ENCODE measurements at places on chromosomes 16 and 17.

DNA sequence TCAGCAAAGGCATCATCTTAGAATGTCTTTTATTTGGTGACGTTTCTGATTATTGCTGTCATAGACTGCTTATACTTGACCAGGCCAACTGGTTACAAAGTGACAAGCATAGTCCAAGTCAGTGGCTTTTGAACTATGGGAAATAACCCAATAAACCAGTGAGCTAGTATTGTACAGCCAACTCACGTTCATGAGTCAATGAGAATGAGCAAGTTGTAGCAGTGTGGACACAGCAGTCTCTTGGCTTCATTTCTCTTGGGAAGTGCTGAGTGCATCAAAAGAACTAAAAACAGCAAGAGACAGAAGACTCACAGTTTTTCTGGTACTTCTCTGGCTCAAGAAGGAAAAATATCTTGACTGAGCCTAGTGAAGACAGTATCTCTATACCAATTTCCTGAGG is 36.9 kb upstream of the CRISPLD2 start:
- no peak for DNase-seq

DNA sequence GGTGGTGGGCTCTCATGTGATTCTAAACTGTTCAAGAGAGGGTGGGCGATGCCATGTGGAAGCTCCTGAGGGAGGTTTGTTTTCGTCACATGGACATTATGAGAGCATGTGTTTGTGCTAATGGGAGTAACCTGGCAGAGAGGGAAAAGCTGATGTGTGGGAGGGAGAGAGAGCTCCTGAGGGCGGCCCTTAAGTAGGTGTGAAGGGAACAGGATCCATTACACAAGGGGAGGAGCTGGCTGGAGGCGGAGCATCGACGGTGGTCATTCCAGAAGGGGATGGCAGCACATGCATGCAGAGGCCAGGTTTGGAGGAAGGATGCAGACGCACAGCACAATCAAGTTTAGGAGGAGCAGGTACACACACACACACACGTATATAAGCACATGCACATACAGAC is 197.5 kb downstream of the RPTOR start:
- no peak for DNase-seq

- DNase-seq: no peak
These were observed 142.5 kb downstream of the IRX3 start for GRCh38 chr16:54143934-54144571.

GRCh38 chr16:29700253-29700987 is 21.4 kb downstream of the QPRT start:
- peak; percentile 35 for DNase-seq

DNA sequence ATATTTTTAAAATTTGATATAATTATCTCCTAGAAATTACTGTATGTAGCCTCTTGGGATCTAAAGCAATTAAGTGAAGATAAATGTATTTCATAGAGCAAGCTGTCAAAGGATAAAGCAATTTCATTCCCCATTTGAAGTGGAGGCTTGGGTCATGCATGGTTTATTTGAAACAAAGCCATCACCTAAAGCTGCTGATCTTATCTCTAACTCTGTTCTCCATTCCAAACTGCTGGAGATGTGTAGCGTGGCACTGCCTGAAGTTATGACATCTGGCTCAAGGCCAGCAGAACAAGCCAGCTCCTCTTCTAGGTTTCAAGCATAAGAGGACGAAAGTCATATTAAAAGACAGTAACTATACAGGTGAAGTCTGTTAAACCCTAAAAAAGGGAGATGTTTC is 83.9 kb downstream of the HIC1 start:
- no peak for DNase-seq

- no peak for DNase-seq
These were observed 83.0 kb downstream of the EMP2 start for GRCh38 chr16:10497132-10498101.

- no peak for DNase-seq
These were observed 52.3 kb upstream of the SCNN1B start for GRCh38 chr16:23249830-23250229.

DNA sequence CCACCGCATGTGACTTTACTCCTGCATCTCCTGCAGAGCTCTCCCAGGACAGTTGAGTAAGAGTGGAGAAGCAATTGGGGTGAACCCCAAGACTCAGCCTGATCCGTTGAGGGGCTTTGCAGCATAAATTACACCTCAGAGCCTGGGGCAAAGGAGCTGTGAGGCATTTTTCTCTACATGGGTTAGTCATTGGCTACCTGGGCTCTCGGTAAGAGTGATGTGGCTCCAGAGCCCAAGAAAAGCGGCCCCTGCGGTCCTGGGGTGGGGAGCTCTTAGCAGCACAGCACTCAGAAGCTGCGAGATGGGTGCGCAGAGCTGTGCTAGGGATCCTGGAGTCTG is 40.4 kb upstream of the C16orf78 start:
- DNase-seq: no peak

GRCh38 chr17:33267851-33268548 is 25.1 kb downstream of the ASIC2 start:
- DNase-seq: no peak
